ENCODE measurements at places on chromosomes 5 and 9.

DNA sequence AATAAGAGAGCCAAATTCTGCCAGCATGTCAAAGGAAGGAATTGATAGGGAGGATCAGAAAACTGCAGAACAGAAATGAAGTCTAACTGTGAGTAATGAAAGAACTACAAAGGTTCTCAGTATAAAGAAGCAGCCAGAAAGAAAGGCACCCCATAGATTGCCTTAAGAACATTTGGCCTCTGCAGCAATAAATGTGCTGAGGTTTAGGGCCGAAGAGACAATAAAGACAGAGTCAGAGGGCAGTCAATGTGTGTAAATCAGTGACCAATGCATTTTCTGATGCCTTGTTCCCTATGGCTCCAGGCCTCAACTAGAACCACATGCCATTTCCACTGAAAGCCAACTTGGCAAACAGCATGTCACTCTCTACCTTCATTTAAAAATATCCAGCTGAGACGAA lies 281.0 kb downstream of the HINT1 start:
- DNase-seq: no peak

GRCh38 chr5:50995285-50995942 lies 329.0 kb downstream of the PARP8 start:
- no peak for DNase-seq

DNA sequence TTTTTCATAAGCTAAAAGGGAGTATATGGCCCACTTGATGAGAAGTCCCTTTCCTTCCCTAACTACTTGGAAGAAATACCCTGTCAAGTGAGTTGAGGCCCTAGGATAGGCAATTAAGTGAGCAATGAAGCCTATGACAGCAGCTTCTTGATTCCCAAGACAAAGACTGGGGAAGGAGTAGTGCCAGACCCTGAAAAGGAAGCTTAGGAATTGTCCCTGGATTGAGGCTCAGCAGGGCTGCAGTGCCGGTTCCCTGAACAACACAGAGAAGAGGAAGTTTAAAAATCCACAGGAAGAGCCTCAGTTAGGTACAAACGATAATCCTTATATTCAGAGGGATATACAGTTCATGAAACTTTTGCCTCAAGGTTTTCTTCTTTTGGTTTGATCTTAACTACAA lies 61.8 kb upstream of the RAD23B start:
- no peak for DNase-seq

DNA sequence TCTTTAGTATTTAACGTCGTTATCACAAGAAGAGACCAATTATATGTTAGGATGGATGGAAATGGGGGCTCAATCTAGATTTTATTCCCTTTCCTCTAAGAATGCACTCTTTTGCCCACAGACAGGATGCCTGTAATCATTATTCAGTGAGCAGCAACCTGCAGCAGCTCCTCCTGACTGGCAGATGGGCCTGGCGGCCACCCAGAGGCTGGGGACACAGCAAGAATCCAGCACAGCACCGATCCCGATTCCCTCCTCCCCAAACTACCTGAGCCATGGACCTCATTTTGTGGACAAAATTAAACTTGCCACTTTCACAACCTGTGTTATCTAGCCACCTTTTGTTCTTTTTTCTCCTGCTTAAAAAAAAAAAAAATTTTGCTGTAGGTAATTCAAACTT lies 101.0 kb downstream of the USP20 start:
- no peak for DNase-seq

DNA sequence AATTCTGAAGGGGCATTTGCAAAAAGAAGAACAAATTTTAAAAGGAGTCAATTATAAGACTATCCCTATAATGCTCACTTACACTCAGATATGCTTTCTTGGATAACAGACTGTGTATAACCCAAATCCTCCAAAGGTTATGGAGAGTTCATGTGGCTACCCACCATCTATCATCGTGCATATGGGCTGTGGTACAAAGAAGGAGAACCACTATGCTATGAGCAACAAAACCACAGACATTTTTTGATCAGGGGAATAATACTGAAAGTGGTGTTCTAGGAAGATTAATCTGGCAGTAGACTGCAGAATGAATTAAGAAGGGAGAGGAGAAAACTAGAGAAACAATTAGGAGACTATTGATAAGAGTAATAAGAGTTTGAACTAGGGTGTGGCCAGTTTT lies 16.8 kb downstream of the NR3C1 start:
- DNase-seq: no peak

- no peak for DNase-seq
These were observed 23.2 kb upstream of the RCL1 start for GRCh38 chr9:4769321-4770080.

GRCh38 chr9:14585730-14586473 lies 107.3 kb downstream of the ZDHHC21 start:
- DNase-seq: no peak

GRCh38 chr5:6540111-6540827 lies 91.6 kb downstream of the UBE2QL1 start:
- no peak for DNase-seq
